ENCODE measurements at places on chromosomes 2 and 18. TPM values are rescaled to one million over a fixed set of nuclear protein-coding genes. Genes with fewer than 3 reads are reported as not detected.

CCDC85A gene
- 1.4 TPM for total RNA-seq

PDE1A gene
- total RNA-seq = 3.0 TPM

AKAIN1 gene
- not detected for total RNA-seq

CD8B2 gene
- total RNA-seq = not detected

SKA1 gene
- 1.4 TPM for total RNA-seq

TMEM247 gene
- total RNA-seq = not detected

NIF3L1 gene
- 11.1 TPM for total RNA-seq

THAP4 gene
- total RNA-seq = 30.5 TPM

PROM2 gene
- total RNA-seq = 0.22 TPM

ACMSD gene
- not detected for total RNA-seq

HRH4 gene
- not detected for total RNA-seq

CCDC102B gene
- 17.7 TPM for total RNA-seq

GLI2 gene
- total RNA-seq = not detected

CD8A gene
- total RNA-seq = not detected

DNA sequence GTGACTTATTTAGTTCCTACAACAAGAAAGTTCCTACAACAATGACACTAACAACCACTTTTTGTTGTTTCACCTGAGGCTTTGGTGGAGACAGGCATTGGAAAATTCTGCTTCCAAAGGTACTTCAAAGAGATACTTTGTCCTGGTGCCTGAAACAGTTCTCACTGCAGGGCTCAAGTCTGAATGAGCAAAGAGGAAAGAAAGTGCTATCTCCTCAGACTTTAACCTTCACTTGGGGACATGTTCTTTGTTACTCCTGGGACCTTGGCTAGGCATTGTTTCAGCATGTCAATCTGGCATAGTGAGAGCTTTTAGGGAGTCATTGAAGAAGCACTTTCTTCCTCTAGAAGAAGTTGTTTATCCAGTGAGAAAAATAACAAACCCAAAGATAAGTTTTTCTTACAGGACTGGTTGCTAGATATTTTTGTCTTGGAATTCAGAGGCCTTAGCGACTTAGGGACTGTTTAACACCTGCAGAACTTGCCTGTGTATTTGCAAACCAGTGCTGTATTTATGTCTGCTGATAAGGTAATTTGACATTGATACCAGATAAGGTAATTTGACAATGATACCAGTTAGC lies 12.2 kb downstream of the MDH1 start:
- no peak for DNase-seq

- no peak for DNase-seq
Observed at GRCh38 chr2:171217330-171217729, 56.6 kb upstream of the TLK1 start.

DNA sequence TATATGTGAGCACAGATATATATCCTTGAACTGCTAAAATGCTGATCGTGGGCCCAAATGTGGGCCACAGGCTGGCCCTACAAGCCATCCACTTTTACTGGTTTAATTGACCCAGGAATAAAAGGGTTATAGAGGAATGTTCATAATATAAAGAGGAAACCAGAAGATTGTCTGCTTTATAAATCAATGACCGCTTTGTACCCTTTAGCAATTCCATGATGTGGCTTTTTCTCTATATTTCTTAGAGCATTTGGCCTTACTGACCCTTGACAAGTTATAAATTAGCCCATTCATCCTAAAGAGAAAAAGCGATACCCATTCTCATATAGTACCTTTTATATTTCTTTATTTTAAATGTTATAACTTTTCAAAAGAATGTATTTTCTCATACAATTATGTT lies 87.1 kb upstream of the ITGA4 start:
- DNase-seq = no peak

GRCh38 chr2:18271370-18272147 lies 288.9 kb downstream of the RDH14 start:
- no peak for DNase-seq

- no peak for DNase-seq
Observed at GRCh38 chr2:203813684-203814083, 53.9 kb upstream of the CTLA4 start.

DNA sequence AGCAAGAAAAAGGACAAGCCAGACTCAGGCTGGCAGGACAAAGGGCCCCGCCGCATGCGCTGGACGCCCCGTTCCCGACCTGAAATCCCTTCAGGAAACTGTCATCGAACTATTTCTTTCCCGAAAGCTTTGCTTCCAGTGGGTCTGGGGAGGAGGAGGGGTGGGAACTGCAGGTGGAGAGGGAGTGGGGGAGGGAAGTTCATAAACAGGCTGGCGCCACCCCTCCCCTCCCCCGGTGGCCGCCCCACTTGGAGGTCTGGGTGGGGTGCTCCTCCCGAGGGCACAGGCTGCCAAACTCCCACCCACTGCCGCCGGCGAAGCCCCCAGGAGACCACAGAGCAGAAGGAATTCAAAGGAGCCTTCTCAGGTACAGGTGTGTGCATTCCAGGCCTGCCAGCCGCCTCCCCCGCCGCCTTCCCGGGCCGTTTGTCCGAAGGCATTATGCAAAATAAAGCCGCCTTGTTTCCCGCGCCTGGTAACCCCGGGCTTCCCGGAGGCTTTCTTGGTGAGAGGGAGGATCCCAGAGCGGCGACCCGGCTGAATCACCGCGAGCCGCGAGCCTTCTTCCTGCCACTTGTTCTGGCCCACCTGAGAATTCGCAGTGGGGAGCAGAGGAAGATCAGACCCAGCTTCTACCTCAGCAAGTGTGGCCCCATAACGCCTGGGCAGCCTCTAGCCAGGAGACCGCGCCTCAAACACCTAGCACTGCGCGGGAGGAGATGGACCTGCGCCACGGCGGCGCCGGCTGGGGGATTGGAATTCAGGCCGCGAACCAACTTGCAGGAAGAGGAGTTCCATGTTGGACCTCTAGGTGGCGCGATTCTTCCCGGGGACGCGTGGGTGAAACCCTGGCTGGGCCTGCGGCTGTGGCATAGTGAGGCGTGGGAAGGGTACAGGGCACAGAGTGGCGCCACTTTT lies 101.9 kb downstream of the FOXI3 start:
- peak; percentile 39 for DNase-seq

- DNase-seq = no peak
Observed at GRCh38 chr2:216116418-216116817, 7.3 kb downstream of the XRCC5 start.

GRCh38 chr18:49862656-49863385 lies 49.5 kb upstream of the ACAA2 start:
- DNase-seq = no peak

GRCh38 chr2:214158851-214159250 lies 252.0 kb upstream of the VWC2L start:
- DNase-seq = no peak

DNA sequence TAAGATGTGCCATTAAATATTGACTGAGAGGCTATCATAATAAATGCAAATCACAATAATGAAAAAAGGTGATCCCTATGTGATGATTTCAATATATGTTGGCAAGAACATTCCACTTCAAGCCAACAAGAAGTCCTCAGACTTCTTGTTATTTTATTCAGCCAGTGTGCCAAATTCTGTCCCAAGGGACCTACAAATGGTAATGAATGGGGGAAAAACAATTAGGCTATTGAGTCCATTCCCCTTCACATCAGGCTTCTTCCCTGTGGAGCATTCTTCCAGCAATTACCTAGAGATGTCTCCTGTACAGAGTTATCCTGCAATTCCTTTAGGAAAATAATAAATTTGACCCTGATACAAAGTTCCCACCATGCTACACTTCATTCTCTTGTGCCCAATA lies 144.4 kb downstream of the PIEZO2 start:
- DNase-seq = no peak

GRCh38 chr2:178328037-178328436 lies 122.9 kb downstream of the PRKRA start:
- DNase-seq = no peak

DNA sequence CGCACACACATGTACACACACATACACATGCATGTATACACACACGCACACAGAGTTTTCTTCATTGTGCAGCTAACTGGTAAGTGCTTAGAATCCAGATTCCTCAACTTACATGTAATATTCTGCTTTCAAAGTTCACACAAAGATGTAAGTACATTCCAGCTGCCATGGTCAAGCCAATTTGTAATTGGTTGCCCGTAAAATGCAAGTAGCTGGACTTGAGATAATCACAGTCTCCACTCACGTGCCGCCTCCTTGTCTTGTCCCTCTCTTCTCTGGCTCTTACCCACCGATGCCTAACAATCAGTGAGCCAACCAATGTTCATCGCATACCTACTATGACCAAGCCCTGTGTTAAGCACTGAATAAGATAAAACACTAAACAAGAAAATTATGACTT lies 77.8 kb downstream of the SOCS6 start:
- no peak for DNase-seq

GRCh38 chr18:35716169-35716831 lies 134.8 kb downstream of the GALNT1 start:
- peak; percentile 29 for DNase-seq

- no peak for DNase-seq
Observed at GRCh38 chr18:10705786-10706185, 180.0 kb downstream of the NAPG start.

- no peak for DNase-seq
Observed at GRCh38 chr2:83280391-83280790, 1178.7 kb downstream of the SUCLG1 start.

GRCh38 chr18:65988386-65988785 lies 237.6 kb downstream of the CDH7 start:
- DNase-seq = no peak

GRCh38 chr2:8082840-8083239 lies 599.0 kb upstream of the ID2 start:
- DNase-seq = no peak

DNA sequence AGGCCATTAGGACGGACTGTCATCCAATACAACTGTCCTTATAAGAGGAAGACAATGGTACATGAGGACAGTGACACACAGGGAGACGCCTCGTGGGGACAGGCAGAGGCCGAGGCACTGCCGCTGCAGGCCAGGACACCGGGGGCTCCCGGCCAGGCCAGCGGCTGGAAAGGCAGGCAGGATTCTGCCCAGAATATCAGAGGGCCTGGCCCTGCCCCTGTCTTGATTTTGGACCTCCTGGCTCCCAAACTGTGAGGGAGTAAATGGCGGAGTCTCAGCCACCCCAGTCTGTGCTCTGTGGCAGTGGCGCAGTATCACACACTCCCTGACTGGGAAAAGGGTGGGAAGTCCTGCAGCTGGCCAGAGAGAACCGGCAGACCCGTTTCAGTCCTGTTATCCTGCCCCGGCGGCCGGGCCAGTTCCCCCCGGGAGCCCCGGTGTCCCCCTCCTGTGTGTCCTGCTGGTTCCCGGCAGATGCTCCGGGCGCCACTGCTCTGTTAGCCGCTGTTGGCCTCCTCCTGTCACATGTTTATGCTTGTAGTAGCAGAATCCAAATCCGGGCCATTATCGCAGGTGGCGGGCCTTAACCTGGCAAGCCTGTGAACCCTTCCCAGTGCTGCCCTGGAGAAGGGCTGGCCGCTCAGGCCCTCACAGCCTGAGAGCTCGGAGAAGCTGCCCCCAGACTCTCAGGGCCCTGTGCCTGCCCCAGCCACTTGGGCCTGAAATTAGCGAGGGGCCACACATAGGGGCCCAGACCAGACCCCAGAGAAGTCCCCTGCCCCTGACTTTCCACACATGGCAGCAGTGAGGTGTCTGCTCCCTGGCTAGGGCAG lies 31.4 kb upstream of the TAF1B start:
- DNase-seq = no peak

DNA sequence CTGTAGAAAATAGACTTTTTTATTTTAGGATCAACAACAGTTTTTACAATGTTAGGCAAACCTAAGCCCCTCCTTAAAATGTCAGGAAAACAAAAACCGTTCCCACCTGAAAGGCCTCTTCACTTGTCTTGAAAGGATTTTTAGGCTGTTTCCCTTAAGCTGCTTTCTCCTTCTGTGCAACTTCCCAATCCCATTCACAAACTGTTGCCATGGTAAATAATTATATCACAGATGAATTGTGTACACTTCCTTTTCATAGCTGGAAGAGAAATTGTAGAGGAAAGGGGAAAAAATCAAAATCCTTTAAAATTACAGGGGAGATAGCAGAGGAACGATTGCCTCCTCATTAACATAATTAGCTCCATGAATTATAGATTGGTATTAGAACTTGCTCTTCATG lies 1488.0 kb upstream of the CELF4 start:
- DNase-seq = no peak

DNA sequence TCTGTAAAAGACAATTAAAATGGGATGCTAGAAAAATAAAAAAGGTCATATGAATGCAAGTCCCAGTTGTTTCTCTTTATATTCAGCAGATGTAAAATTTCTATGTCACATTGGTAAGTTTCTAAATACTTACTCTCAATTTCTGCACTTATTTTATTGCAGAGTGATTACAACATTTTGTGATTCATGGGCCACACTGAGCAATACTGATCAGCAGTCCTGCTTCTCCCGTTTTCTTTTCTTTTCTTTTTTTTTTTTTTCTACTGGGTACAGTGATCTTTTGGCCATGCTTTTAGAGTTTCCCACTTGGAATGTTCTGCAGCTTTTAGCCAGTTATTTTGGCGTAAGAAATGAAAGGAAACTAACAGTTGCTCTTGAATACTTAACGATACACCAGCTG lies 38.8 kb downstream of the LIMS1 start:
- DNase-seq = no peak

- DNase-seq = no peak
Observed at GRCh38 chr2:73368781-73369180, 16.9 kb upstream of the ALMS1 start.

- DNase-seq = no peak
Observed at GRCh38 chr2:196213252-196213980, 42.0 kb upstream of the STK17B start.

DNA sequence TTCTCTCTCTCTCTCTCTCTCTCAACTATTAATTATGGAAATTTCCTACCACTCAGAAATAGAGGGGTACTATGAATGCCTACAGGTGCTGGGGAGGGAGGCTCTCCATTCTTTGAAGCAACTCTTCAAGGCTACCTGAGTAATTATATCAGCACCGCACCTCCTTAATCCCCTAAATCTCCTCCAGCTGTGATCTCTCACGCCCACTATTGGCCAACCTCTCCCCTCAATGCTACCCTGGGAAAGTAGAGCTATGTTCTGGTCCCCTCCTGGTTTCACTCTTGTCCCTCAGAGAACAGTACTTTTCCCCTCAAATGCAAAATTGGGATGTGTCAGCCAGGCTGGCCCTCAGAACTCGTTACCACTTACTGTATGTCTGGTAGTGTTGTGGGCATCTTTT lies 1.6 kb downstream of the MOCOS start:
- no peak for DNase-seq

GRCh38 chr2:142462306-142462705 lies 331.5 kb upstream of the LRP1B start:
- DNase-seq = no peak

GRCh38 chr2:217953011-217953481 lies 49.7 kb downstream of the TNS1 start:
- DNase-seq = no peak
